CD8-positive, alpha-beta memory T cell (primary cell): ENCODE measurements at places on chromosomes 3 and 15.

DNA sequence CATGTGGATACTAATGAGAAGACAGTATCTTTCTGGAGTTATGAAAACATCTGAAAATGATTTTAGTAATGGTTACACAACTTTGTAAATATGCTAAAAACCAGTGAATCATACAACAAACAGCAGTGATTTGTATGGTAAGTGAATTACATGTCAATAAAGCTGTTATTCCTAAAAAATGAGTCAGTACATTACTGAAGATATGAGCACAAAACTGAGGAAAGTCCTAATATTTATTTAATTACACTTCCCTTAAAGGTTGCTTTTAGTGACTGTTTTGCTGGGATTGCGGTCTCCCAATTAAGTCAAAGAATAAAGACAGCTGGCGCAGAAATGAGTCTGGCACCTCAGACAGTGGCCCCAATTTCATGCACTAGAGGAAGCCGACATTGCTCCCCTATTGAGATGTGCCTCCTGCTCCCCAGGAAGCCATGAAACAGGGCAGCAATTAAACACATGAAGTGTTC lies 50.9 kb upstream of the FSIP1 start:
- no peak for DNase-seq

DNA sequence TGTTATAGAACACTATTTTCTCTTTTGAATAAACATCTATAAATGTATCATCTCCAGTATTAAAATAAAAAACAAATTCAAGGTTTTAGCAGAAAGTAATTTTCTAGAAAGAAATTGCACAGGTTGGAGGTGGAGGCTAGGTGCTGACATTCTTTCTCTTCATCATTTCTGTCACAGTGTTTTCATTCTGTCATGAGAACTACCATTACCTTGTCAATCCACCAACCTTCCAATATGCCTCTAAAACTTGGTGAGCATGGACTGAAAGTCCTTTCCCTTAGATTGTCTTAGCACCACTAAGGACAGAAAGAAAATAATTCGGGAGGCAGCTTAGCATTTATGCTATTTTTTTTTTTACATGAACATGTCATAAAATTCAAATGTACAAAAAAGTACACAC lies 596.2 kb upstream of the DPPA4 start:
- DNase-seq, result no peak

DNA sequence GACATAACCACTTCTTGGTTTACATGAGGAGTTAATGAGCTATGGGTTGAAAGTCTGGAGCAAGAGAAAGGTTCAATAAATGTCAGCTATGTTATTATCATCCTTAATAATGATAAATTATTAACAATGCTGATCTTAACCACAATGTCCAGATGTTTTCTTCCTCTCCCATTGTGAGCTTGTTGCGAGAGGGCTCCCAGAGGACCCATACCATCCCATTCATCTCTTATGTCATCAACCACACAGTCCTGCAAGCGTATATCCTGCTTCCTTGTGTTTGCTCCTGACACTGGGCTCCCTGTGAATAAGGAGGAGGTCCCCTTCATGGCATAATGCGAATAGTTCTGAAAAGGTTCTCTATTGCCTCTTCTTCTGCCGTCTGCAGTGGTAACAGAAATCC lies 266.8 kb downstream of the TLE3 start:
- DNase-seq, result no peak

DNA sequence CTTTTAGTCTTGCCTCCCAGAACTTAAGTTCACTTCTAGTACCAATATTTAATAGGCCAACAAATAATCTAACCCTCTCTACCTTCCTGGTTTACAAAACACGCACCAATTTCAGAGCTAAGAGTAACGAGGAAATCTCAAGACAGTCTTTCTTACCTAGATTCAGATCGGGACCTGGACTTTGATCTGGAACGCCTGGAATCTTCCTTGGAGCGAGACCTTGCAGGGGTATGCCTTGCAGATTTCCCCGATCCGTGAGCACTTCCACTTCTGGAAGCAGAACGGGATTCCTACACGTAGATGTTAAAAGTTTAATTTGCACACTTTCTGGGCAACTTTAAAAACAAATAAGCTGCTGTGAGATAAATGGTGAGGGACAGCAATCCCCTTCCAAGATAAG lies 11.4 kb downstream of the TRA2B start:
- DNase-seq, result no peak

DNA sequence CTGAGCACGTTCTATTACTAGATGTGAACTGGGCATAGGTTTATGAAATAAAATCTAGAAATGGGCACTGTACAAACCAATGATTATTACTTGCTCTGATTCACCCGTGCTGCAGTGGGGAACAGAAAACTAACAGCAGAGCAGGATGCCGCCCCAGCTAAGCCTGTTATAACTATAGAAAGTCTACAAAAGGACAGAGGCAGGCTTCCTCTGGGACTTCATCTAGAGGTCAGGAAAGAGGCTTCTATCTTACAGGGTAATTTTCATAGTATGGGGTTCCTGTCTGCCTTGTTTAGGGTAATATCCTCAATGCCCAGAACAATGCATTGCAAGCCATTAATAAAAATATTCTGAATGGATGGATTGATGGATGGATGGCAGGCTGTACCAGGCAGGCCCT lies 177.0 kb upstream of the TBL1XR1 start:
- no peak for DNase-seq

DNA sequence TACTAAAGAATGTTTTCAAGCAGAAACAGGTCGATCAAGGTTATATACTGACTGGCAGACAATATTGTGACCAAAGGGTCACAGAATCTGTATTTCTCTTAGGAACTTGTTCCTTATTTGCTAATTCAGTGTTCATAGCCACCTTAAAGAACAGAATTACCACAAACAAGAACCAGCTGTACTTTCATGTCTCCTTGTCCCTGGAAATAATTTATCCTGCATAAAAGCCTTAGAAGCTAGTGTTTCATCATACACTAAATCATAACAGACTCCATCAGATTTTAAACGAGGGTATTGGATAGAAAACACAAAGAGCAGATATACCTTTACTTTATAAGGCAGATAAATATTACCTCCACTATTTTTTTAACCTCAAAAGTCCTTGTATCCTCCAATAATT lies 6.4 kb downstream of the DNAJC19 start:
- no peak for DNase-seq

- no peak for DNase-seq
Observed at GRCh38 chr15:96142498-96142897, 188.0 kb upstream of the NR2F2 start.

DNA sequence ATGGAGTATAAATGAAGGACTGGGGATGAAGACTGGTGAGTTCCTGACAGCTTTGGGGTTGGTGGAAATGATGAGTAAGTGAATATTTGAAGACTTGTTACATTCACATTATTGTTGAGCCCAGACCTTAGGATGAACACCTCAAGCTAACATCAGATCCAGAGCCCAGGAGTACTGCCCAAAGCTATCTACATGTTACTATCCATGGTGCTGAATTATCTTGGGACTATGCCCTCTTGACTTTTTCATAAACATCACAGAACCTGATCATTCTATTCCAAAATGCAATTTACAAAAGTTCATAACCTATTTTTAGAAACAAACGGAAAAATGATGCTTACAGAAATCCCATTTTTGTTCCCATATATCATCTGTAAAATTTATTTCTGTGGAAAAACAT lies 613.3 kb downstream of the TUSC7 start:
- no peak for DNase-seq

DNA sequence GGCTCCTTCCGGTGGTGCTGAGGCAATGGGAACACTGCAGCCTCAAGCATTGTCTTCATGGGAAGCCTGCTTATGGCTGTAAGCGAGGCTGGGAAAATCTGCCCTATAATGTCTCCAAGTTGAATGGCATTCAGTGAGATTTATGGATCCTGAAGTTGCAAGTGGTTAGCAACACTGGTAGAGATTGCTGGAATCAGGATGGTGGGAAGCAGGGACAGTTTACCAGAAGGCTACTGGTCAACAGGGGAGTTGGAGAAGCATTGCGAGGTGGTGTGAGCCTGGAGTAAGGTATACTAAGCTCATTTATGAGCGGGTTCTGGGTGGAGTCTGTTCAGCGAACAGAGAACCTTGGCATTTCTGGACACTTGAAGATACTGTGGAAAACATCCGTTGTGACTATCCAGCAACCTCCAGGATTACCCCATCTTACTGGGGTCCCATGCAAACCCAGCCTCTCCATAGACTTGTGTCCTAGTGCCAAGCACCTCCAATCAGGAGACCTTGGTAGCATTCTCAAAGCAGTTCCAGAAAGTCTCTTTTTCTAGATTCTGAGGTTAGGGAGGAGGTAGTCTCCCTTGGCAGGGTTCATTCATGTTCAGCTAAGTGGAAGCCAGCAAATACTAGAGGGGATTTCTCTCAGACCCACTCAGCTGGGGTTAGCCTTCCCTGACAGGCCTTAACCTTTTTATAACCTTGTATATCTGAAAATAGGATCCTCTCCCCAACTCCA lies 7.3 kb downstream of the RPSA start:
- no peak for DNase-seq

DNA sequence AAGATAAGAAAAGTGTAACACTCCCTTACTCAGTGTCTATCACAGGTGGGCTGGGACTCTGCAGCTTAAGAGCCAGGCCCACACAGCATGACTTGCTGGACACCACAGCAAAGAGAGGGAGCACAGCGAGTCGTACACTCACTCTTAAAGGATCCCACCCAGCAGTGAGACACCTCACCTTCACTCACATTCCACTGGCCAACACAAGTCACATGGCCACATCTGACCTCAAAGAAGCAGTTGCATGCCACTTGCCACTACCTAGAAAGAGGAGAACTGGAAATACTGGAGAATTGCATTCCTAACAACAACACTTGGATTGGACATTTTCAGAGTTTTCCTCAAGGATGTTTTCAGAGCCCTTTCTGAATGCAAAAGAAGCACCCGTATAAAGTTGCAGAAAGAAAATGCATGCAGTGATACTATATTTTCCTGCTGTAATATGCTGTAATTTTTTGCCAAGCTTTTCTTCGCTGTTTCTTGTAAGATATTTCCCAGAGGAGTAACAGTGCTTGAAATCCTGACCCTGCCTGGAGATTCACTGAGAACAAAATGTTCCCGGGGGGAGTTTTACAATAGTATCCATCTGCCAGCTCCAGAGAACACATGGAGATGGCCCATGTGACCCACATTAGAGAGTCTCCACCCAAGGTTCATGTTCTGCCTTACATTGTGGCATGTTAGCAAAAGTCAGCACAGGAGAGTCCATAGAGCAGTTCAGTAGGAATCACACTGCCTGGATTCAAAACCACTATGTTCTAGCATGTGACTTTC lies 42.2 kb downstream of the TRIM42 start:
- DNase-seq, result no peak

DNA sequence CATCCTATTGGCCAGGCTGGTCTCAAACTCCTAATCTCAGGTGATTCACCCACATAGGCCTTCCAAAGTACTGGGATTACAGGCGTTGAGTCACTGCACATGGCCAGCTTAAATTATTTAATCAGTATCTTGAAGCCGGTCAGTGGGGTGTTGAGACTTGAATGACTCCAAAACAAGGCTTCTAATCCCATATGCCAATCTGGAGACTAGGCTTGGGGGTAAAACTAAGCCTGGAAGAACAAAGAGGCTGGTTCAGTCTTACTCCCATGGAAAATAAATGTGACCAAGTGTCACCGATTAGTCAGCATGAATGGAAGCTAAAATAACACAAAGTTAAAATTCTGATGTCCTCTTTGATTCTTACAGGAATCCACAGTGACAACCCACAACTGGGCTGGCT lies 509.1 kb downstream of the FOXP1 start:
- no peak for DNase-seq

- DNase-seq, result no peak
Observed at GRCh38 chr3:114770874-114771273, 376.2 kb downstream of the ZBTB20 start.

DNA sequence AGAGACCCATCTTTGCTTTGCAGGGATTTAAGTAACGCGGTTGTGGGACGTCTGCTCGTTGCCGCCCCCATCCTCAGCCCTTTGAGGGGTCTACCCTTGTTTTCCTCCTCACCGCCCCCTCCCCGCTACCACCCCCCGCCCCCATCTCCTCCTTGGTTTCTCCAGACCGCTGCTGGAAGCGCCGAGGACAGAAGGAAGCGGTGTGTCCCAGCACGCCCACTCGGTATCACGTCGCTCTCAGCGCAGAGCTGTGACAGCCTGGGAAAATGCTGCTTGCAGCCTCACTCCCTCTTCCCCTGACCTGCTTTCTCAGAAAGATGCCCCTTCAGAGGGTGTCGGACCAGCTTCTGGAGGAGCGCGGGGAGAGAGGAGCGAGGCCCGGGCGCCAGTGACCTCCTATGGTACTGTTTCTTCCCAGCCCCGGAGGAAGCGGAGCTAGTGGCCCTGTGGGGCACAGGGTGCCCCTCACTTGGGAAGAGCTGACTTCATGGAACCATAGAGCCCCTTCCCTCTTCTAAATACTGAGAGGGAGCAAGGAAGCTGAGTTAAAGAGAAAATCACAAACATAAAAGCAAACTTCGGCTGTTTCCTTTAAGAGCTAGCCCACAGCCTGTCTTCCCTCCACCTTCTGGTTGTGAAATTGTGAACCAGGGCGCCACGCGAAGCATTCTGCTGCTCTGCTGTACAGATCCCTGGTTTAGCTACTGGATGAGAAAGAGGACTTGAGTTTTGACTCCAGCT lies 698 bp downstream of the IL1RAP start:
- DNase-seq, result peak; percentile 24

DNA sequence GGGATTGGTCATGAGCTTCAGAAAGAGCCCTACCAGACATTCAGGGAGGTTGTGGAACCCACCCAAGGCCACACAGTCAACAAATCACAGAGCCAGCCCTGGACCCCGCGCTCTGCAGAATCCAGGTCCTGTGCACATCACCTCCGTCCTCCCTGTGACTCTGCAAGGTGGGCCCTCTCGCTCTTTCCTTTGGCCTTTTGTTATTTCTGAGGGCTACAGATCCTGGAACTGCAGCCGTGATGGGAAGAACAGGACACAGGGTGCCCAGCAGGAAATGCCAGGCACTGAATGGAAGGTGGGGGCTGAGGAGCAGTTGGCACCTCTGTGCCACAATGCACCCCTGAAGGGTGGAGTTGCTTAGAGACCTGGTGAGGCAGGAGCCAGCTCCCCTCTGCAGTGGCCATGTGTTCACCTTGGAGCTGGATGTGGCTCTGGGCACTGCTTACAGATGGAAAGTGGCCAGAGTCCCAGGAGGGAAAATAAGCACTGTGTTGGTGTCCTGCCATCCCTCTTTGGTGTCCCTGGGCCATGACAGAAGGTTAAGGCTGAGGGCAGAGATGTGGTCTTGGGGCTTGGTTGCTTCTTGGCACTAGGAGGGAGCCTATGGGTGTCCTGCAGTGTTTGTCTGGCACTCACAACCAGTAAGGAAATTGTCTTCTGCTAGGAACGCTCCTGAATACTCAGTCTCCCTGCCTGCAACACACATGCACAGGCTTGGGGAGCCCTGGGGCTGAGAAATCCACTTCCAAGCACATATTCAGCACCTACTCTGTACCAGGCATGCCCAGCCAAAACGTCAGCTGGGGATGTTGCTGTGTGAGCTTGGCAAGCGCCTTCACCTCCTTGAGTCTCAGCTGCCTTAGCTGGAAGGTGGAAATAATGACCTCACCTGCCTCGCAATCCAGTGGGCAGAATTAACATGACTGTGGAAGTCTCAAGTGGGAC lies 98.0 kb upstream of the SLC6A6 start:
- no peak for DNase-seq

- DNase-seq, result no peak
Observed at GRCh38 chr3:187986514-187986934, 167.4 kb upstream of the LPP start.

- no peak for DNase-seq
Observed at GRCh38 chr3:63097396-63097795, 180.7 kb upstream of the SYNPR start.
